Endothelial cell (in vitro differentiated cells): ENCODE measurements at places on chromosomes 12 and 14.

DNA sequence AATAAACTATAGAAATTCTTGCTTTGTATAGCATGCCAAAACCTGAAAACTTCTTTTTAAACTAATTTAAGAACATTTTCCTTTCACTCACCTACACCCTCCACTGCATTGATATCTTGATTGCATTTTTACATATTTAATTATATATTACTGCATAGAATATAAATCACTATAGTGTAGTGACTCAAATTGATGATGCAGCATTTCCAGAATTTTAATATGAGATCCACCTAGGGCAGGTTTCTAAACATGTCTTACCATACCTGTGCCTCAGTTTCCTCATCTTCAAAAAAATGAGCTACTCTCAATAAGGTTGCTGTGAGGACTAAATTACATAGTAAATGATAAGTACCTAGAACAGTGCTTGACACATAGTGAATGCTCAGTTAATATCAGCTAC, 881.5 kb downstream of the RPS29 start:
- no peak for DNase-seq

DNA sequence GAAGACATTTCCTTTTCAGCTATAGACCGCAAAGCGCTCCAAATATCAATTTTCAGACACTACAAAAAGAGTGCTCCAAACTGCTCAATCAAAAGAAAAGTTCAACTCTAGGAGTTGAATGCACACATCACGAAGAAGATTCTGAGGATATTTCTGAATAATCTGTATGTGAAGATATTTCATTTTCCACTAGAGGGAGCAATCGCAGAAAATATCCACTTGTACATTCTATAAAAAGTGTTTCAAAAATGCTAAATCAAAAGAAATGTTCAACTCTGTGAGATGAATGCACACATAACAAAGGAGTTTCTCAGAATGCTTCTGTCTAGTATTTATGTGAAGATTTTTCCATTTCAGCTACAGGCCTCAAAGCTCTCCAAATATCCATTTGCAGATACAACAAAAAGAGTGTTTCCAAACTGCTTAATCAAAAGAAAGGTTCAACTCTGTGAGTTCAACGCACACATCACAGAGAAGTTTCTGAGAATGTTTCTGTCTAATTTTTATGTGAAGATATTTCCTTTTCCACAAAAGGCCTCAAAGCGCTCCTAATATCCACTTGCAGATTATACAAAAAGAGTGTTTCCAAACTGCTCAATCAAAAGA, 643.8 kb upstream of the ALG10B start:
- no peak for DNase-seq

GRCh38 chr12:97751704-97752103, 289.1 kb downstream of the RMST start:
- DNase-seq, result no peak

GRCh38 chr14:33019346-33019745, 80.7 kb downstream of the NPAS3 start:
- DNase-seq, result no peak

DNA sequence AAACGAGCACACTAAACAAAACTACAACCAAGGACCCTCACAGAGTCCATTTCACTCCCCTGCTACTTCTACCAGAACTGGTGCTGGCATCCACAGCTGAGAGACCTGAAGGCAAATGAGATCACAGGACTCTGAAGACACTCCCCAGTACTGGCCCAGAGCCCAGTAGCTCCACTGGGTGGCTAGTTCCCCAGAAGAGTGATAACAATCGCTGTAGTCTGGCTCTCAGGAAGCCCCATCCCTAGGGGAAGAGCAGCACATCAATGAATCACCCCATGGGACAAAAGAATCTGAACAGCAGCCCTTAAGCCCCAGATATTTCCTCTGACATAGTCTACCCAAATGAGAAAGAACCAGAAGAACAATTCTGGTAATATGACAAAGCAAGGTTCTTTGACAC, 190.7 kb upstream of the BMP4 start:
- no peak for DNase-seq

DNA sequence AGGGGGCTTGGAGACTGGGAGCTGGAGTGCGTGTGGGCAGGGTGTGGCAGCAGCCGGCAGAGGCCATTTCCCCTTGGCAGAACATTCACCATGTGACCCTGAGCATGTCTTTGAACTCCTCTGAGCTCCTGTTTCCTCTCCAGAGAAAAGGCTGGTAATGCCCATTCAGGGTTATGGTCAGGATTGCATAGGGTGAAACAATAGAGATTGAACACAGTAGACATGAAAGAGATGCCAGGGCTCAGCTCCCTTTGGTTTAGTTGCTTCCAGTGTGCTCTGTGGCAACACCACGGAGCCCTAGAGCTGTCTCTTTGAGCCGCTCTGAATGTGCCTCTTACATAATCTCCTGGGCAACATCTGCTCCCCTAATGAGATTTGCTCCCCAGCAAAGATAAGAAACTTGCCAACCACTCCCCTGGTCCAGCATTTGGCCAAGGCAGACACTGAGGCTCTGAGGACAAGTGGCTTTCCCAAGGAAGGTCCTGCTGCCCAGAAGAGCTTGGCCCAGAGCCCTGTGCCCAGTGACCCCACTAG, 4.6 kb downstream of the IFI27 start:
- no peak for DNase-seq

DNA sequence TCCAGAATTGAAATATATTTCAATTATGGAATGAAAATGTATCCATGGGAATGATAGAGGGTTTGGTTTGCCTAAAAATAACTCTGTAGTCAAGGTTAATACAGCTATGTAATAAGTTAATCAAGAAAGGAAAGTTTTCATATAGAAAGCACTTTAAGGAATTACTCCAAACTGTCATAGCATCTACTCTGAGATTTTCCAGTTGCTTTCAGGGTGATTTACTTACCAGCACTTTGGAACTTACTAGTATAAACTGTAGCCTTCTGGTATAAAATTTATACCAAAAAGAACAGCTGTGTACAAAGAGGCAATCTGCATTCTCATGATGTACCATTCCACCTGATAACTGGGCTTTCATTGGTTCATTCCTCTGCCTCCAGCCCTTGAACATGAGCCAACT, 87.1 kb downstream of the ARF6 start:
- DNase-seq, result no peak

- DNase-seq, result peak; percentile 28
Measured at GRCh38 chr12:81758421-81759189, 545 bp downstream of the PPFIA2 start.

DNA sequence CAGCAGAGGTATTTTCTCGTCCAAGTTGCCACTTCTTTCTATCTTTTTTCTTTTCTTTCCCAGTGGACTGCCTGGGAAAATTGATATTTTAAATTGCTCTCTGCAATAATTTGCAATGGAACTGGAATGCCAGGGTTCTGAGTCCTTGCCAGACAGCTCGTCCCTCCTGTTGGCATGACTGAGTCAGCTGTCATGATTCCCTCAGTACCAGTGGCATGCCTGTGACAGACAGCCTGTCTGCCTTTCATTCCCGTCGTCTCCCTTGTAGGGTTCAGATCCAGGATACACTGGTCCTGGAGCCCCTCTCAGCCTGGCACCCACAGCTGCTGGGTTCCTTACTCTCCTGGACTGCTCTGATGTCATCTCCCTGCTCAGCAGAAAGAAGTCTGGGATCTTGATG, 84.8 kb downstream of the PTPN11 start:
- DNase-seq, result no peak

DNA sequence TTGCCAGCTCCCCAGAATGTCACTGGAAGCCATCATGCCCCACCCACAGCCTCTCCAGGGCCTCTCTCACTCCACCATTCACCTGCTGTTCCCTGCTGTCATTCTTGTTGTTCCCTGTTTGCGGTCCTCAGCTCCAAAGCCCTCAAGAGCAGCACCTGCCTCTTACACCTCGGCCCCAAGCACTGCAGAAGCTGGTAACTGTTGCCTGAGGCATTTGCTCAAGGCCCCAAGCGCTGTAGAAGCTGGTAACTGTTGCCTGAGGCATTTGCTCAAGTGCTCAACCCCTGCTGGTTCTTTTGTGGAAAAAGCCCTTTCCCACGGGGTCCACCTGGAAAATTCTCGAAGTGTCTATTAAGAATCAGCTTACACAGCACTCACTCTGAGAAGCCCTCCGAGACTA, 78.0 kb downstream of the ARL6IP4 start:
- DNase-seq, result no peak

DNA sequence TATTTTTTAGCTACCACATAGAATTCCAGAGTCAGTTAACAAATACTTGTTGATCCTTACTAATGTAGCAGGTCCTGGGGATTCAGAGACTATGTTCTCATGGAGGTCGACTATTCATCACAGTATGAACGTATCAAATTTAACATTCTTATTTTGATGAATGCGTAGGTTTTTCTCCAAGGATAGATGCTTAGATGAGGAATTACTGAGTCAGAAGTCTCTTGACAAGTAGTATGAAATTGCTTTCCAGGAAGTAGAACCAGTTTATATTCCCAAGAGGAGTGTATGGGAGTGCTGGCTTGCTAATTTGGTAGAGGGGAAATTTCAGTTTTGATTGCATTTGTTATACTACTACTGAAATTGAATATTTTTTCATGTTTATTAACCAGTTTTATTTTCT, 42.8 kb upstream of the CRADD start:
- DNase-seq, result no peak

- DNase-seq, result peak; percentile 38
Measured at GRCh38 chr14:103315351-103315911, 18.6 kb upstream of the EIF5 start.

GRCh38 chr12:105888696-105889095, 250.1 kb downstream of the NUAK1 start:
- no peak for DNase-seq

DNA sequence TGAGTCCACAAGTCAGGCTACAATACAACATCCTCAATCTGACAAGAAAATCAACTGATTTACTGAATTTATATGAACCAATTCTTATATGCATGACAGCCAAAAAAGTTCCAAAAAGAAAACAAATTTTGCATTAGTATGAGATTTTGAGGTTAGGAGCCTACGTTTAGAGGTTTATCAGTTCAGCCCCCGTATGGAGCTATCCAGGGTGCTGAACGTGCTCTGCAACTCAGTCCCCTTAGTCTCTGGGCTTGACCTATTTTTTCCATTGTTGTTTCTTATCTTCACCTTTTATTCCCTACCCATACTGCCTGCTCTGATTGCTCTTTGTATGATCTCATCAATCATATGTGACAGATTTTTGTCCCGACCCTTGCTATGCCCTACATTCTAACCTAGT, 693.0 kb downstream of the NRXN3 start:
- DNase-seq, result peak; percentile 71

DNA sequence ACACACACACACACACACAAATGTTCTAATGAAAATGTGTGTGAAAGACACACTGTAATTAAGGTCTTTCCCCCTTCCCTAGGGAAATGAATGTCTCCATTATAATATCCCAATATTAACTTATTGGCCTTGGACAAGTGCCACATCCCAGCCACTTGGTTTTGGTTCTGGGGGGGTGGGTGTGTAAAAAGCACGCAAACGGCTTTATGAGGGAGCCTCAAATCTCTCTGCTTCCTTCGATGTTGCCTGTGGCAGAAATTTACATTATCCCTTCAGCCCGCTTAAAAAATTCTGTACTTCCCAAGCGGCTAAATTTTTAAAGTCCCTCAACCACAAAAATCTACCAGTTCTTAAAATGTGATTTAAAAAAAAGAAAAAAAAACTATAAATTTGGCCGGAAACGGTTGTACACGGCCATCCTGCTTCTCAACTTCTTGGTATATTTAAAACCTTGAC, 432 bp downstream of the C14orf93 start:
- no peak for DNase-seq

DNA sequence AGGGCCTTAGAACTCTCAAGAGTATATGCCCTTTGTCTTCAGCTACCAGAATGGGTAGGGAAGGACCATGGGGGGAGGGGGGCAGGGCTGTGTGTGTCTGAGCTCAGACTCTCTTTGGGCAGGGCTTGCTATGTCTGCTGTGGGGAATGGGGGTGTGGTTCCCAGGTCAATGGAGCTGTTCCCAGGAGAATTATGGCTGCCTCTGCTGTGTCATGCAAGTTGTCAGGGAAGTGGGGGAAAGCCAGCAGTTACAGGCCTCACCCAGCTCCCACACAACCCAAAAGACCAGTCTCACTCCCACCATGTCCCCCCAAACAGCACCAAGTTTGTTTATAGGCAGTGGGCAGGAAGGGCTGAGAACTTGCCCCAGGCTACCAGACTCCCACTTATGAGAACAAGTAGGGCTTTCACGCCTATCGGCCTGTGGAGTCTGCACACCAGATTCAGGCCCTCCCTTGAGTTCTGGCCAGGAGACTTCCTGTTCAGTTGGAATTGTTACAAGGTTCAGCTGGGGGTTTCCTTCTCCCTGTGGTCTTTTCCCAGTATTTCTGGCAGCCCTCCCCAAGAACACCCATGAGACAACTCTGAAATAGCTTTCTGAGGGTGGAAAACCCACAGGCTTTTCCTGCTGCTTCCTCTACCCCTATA, 6.1 kb upstream of the SERPINA11 start:
- no peak for DNase-seq

GRCh38 chr12:131561051-131561450, 149.8 kb upstream of the SFSWAP start:
- no peak for DNase-seq

GRCh38 chr14:91501951-91502930, 7.9 kb downstream of the PPP4R3A start:
- no peak for DNase-seq

DNA sequence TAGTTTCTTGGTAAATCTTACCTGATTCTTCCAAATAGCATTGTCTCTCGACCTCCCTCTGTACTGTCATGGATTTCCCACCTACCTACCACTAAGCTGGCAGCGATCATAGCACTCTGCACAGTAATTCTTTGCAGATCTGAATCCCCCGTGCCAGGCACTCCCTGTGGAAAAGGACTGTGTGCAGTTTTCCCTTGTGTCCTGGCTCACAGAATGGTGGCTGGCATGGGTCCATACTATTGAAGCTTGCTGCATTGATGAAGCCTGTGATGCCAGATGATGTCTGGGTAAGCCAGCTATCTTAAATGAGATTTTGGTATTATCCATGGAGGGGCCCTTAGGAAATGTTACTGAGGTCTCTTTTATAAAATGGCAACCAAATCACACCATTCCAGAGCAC, 135.7 kb downstream of the RPAP3 start:
- DNase-seq, result no peak

GRCh38 chr12:81329085-81329484, 251.2 kb downstream of the ACSS3 start:
- DNase-seq, result peak; percentile 30

DNA sequence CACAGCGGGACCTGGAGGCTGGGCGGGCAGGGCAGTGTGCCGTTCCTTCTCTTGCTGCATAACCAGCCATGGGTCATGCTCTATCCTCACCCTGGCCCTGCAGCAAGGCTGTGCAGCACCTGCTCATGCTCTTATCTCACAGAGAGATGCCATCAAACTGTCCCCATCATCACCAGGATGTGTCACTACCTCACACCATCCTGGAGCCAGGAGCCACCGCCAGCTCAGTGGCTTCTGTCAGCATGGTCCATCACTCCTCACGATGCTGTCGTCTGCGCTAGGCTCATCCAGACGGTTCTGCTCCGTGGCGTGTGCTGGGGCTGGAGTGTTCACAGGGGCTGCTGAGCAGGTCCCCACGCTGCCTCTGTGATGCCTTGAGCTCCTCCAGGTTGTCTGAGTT, 77.2 kb upstream of the DYNC1H1 start:
- no peak for DNase-seq
